ENCODE measurements at places on chromosomes 7 and 10. TPM values are rescaled to one million over a fixed set of nuclear protein-coding genes. Genes with fewer than 3 reads are reported as not detected.

- H3K27me3 ChIP-seq: no peaks in the 10 kb centered on the region
- no peak overlapping the region for H3K4me3 ChIP-seq
- H3K27ac ChIP-seq: no peak overlapping the region
- peaks cover 26% of the 10 kb centered on the region for H3K4me1 ChIP-seq
- no peak for DNase-seq
- H3K36me3 ChIP-seq: no peaks in the 10 kb centered on the region
Observed at GRCh38 chr10:88961266-88961665, 8.7 kb upstream of the ACTA2 start.

DNA sequence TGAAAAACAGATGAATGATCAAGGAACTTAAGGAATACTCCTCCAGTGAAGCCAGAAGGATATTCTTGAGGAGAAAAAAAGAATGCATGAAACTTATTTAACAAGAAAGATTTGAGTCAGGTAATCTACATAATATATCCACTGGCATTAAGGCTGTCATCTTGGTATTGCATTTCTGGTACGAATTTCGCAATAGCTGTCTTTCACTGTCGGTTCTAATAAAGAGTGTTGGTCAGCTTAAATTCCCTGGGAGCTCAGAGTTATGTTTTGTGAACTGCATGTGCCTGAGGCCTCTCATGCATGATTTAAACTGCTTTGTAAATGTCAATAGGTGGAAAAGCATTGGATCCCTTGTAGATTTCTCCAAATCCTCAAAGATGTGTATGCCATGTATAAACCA is 565.3 kb upstream of the GALNT17 start:
- DNase-seq: no peak
- no peak overlapping the region for H3K4me3 ChIP-seq
- no peaks in the 10 kb centered on the region for H3K4me1 ChIP-seq
- no peak overlapping the region for H3K27ac ChIP-seq

DNA sequence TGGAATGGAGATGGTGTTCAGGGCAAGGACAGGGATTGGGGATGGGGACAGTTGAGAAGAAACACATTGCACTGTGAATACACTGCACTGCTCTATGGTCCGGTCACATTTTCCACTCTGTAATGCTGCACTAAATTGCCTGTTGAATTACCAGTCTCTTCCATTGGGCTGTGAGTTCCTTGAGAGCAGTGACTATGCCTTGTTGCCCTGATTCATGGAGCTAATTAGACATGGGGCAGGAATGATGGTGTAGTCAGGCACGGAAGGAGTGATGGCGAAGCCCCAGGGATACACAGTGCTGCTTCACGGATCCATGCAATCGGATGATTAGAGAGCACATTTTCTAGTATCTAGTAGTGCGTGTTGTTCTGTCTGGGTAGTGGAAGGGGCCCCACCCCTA is 25.4 kb upstream of the GPAM start:
- DNase-seq: no peak
- H3K27me3 ChIP-seq: peaks cover 59% of the 10 kb centered on the region
- H3K27ac ChIP-seq: no peak overlapping the region

- no peak overlapping the region for H3K4me3 ChIP-seq
- H3K4me1 ChIP-seq: no peaks in the 10 kb centered on the region
- no peaks in the 10 kb centered on the region for H3K27me3 ChIP-seq
Observed at GRCh38 chr7:85021101-85021704, 165.7 kb downstream of the SEMA3D start.

The MAGI2 gene
- total RNA-seq: 0.73 TPM

The LEP gene
- not detected for total RNA-seq

The PSD gene
- total RNA-seq: 2.9 TPM

Data from T-helper 17 cell (primary cell).